ENCODE measurements at places on chromosomes 11 and 22.

- DNase-seq = no peak
Observed at GRCh38 chr11:70839851-70840250, 412.5 kb downstream of the SHANK2 start.

- DNase-seq = no peak
Observed at GRCh38 chr22:20024225-20024624, 3.3 kb downstream of the TANGO2 start.

DNA sequence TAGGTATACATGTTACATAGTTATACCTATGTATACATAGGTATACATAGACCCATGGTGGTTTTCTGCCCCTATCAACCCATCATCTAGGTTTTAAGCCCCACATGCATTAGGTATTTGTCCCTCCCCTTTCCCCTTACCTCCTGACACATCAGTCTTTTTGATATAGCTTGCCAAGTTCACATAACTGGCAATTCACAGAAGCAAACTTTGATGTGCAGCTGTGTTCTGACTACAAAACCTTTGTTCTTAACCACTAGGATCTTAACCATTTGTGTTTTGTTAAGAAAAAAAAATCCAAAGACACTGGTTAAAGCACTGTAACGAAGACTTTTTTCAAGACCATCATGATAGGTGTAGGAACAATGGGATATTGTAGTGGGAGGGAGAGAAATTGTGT, 42.9 kb upstream of the SLC5A1 start:
- DNase-seq = no peak

DNA sequence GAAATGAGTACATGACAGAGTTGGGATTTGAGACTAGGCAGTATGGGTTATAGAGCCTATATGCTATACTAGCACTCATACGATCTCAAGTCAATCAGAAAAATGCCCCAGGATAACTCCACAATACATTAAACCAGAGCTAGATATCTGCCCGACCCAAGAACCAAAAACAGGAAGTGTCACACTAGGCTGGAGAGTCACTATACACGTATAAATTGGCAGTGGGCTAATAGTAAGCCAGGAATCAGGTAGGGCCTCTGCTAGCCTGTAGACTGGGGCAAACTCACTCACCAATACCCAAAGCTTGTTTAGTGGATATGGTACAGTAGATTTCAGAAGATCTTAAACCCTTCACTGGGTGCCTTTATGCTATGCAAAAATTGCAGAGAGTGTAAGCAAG, 16.2 kb upstream of the EIF4G2 start:
- DNase-seq = no peak

- DNase-seq = no peak
Observed at GRCh38 chr11:15091625-15092024, 18.2 kb downstream of the CALCB start.

DNA sequence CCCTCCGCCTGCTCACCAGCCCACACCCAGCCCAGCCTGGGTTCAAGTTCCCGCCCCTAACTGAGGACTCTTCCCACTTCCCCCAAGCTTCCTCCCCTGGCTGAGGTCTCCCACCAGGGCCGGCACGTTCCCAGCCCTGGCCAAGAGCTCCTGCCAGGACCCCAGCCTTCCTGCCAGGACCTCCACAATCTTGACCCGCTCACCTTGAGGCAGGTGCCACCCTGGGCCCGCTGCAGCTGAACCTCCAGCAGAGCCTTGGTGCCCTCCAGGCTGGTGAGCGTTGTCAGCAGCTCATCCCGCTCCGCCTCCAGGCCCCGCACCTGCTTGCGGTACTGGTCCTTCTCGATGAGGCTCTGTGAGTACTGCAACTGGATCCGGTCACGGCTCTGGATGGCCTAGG, 13.2 kb downstream of the CARD10 start:
- no peak for DNase-seq

DNA sequence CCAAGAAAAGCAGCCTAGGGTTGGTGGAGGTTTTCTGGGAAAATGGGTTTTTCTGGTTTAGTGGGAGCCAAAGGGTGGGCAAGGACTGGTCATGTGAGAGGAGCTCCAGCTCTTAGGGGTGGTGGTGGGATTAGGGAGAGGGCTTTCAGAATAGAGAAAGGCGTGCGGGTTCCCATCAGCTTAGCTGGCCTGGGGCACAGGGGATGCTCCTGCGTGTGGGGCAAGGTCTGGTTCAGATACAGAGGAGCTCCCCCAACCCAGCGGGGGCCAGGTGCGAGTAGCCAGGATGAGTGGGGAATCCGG, 644 bp downstream of the TMEM134 start:
- DNase-seq = no peak

DNA sequence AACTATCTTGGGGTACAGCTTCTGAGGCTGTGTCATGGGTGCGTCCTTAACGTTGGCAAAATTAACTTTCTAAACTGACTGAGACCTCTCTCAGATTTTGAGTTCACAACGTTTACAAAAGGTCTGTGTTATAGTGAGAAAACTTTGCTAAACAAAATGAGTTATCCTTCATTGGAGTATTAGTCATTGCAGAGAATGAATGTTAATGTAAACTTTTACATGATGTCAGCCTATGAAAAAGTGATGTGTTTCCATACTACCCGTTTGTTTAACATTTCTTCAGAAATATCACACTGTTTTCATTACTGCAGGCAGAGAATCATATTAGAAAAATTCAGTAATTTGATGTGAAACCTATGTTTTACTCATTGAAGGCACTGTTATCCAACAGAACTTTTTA, 32.1 kb downstream of the HSD17B12 start:
- DNase-seq = no peak

DNA sequence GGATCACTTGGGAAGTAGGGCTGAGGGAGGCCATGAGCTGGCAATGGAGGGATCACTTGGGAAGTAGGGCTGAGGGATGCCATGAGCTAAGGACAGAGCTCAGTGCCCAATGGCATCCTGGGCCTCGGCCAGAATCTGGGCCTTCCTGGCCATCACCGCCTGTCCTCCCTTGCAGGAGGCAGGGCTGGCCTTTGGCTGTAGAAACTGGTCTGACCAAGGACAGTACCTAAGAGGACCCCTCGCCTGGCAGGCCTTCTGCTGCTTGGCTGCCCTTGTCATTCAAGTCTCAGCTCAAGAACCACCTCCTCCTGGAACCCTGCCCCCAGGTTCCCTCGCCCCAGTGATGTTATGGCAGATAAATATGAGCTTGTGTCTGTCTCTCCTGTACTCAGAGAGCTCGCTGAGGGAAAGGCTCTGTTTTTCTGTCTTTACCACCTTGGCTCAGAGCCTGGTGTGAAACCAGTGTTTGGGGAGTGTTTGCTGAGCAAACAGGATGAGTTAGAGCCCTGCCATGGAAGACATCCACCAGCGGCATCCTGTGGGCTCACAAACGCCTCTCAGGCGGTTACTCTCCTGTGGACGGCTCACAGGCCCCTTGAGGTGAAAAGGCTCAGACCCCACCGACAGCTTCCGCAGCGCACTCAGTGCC, 19.3 kb upstream of the RASL10A start:
- DNase-seq = no peak

- DNase-seq = no peak
Observed at GRCh38 chr22:49334976-49335375, 492.7 kb downstream of the BRD1 start.

- no peak for DNase-seq
Observed at GRCh38 chr22:29635734-29636357, 32.4 kb downstream of the NF2 start.

DNA sequence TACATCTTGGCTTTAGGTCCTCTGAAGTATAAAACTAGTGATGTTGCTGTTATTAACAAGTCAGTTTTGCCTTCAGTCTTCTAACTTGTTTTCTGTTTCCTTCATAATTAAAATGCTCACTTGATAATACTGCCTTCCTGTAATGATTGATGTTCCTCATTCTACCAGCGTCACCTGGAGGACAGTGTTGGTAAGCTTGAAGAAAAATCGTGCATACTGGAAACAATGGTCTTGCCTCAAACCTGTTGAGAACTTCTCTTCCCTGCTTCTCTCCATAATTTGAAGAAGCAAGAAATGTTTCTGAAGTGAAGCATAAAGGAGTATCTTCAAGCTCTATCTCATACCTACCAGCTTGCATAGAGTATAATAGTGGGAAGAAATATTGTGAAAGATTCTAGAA, 3.0 kb downstream of the YWHAH start:
- DNase-seq = peak; percentile 25

- no peak for DNase-seq
Observed at GRCh38 chr11:61497876-61498275, 10.7 kb upstream of the LRRC10B start.

DNA sequence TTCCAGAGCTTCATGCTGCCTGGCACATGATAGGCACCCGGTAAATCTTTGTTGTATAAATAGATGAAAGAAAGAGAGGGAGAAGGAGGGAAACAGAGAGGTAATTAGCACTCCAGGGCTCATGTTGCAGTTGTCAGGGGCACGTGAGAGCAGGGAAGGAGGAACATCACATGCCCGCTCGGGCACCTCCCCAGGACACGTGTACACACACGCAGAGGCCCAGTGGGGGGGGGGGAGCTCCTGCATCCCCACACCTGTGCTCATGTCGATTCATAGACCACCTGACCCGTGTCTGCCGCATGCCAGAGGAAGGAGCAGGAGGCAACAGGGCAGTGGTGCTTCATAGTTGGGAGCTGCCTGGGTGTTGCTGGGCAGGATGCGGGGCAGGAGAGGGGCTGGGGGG, 37.1 kb upstream of the NNMT start:
- DNase-seq = no peak

DNA sequence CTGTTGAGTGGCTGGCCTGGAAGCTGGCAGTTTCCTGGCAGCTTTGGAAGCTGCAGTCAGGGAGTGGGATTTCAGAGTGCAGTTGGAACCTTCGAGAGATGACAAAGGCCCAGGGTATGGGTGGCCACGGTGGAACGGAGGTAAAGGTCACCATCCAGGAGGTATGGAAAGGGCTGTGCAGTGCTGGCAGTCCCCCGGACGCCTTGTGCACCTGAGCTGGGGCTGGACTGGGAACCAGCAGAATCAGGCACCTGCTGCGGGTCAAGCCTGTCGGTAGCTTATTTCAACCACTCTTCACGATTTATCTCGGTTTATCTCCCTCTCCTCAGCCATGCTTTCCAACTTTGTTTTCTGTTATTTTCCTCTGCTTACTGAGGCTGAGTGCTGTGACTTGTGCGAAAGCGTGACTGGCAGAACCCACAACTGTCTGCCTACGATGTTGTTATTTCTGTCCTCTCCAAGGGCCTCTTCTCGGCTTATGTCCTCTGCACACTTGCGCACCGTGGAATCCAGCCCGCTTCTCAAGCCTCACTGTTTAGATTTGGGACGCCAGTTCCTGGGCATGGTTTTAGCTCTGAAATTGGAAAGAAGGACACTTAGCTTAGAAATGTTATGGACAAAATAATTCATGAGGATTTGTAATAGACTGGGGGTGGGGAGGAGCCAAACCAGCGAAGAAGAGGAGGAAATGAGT, 24.0 kb upstream of the ATXN10 start:
- DNase-seq = no peak

DNA sequence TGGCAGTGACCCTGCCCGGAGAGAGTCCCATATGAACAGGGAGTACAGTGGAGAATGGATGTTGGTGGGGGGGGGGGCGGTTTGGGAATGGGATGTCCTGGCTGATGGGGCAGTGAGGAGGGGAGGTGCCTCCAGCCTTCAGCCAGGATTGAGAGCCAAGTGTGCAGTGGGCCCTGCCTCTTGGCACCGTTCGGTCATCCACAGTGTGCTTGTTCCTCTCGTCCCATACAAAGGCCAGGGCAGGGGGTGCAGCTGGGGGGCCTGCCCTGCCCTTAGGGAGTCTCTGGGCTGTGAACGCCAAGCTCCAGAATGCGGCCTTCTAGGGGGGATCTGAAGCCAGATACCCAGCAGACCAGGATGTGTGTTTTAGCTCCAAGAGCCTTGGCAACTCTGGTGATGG, 34.0 kb downstream of the KCNC1 start:
- no peak for DNase-seq

- no peak for DNase-seq
Observed at GRCh38 chr22:45804986-45805325, 133.3 kb downstream of the ATXN10 start.

- DNase-seq = no peak
Observed at GRCh38 chr11:33889821-33890378, 2.0 kb downstream of the LMO2 start.

DNA sequence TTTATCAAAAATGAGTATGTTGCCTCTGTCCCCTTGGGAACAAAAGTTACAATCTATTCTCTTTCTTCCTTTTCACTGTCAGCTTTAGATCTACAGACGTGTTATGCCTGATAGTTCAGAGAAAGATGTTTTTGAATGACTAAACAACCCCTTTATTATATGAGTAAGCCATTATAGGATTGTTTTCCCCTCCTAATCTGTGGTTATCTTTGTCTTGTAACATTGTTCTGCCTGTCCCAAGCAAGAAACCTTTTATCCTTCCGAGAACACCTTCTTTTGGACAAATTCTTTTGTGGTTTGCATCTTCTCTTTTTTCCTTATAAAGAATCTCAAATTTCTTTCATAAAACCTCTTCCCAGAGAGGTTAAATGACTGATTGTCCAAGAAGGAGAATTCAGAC, 208.4 kb downstream of the DDX10 start:
- no peak for DNase-seq

DNA sequence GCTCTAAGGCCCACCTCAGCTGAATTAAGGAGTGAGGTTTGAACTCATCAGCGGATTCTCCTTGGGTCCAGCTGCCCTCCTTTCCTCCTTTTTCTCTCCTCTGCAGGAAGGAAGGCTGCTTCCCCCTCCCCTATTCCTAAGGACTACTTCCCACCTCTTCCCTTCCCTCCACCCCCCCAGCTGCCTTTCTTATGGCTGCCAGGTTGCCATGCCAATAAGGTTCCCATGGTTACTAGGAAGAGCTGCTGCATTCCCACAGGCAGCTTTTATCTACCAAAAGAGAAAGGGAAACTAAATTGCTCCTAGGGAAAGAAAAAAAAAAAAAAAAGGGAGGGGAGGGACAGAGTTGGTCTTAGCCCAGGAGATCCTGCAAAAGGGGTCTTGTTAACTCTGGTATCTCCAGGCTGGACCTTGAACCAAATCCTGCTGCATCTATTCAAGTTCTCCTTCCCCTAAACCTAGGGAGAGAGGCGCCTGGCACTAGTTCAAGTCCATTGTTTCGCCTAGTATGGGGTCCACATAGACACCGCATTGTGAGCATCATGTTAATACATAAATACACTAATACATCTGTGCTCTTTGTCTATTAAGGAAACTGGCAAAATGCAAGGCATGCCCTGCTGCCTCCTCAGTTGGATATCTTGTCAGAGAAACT, 21.2 kb upstream of the FEZ1 start:
- no peak for DNase-seq

DNA sequence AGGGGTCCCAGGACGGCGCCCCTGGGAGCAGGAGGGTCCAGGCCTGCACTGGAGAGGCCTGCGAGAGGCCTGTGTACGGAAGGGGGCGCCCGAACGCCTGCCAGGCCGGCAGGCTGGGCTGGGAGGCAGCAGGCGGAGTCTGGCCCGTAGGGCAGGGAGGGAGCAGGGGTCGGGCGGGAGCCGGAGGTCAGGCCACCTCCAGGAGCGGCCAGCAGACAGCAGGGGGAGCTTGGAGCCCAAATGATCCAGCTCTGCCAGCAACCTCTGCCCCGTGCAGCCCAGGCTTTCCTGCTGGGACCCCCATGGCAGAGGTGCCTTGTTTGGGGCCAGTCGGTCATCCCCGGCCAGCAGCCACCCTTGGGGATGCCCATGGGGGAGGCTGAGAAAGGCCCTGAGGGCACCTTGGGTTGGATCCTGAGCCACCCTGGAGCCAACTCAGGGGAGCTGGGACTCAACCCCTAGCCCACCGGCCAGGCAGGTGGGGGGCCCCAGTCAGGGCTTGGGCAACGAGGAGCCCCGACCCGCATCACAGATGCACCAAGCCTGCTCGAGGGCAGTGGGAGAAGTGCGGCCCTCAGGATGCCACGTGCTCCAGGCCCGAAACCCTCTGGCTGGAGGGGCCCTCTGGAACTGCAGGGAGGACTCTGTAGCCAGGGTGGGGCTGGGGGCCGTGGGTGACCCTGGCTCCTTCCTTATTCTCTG, 9.6 kb upstream of the SYT8 start:
- DNase-seq = no peak

GRCh38 chr11:96338910-96339705, 3.9 kb downstream of the MAML2 start:
- DNase-seq = peak; percentile 71

Measured in GM06990 (cell line).